CD4-positive, alpha-beta memory T cell (primary cell): ENCODE measurements at places on chromosomes 1 and 21.

- no peak for DNase-seq
These were observed 3.9 kb upstream of the PALMD start for GRCh38 chr1:99642053-99642452.

DNA sequence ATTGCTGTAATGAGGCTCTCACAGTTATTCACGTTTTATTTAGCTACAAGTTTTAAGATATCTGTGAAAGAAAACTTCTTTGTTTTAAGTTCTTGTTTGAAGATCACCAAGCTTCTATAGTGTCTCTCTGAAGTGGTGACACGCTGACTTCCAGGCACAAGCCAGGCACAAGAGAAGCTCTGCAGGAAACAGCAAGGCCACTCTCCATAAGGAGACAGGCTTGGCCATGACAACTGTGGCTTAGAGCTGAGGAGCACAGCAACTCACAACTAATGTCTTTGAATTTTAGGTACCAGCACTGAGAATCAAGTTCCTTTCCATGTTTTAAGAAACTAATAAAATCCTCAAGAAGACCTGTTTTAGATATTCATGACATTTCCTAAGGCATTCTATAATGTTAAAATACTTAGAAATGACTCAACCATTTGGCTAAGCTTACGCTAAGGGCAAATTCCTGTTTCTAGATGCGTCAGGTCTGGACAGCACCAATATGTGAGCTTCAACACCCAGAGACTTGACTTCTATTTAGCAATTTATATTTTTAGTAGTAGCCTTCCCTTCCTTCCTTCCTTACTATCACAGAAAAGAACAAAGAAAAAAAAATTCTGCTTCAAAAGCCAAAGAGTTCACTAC is 40.2 kb downstream of the APP start:
- no peak for DNase-seq

GRCh38 chr21:31622397-31622796 is 37.1 kb upstream of the SOD1 start:
- no peak for DNase-seq

DNA sequence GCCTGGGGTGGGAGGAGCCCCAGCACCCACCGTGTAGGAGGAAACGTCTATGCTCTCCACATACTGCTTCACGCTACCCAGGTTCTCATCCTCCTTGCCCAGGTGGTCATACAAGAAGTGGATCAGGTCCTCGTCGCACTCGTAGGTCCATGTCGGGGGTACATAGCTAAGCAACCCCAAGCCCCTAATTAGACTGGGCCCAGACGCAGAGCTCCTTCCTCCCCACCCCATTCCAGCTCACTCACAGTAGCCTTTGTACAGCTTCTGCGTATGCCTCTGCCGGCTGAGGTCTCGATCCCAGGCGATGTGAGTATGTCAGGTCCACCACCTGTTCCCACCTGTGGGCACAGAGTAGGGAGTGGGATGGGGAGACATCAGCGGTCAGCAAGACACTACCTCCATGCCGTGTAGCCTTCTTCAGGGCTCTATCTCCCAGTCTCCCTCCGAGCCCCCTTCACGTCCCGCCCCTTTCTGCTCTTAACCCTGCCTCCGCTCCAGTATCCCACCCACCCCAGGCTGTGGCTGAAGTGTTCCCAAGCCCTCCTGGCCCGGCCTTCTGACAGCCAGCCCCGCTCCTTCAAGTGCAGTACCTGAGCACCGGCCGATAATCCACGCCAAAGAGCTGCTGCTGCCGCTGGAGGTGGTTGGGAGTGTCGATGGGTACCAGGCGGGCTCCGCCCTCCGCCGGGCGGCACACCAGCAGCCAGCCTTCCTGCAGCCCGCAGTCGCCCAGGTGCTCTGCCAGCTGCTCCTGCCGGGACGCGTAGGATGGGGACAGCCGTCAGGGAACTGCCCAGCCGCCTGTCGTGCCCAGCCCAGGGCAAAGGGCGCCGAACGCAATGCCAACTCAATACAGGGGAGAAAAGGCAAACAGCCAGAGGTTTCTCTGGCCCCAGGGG is 919 bp downstream of the HECTD3 start:
- DNase-seq = peak; percentile 21
